ENCODE measurements at places on chromosomes 12 and 14.

GRCh38 chr12:56999456-56999855, 6.9 kb downstream of the ZBTB39 start:
- DNase-seq = no peak

- DNase-seq = no peak
Measured at GRCh38 chr12:85007836-85008235, 28.2 kb downstream of the TSPAN19 start.

DNA sequence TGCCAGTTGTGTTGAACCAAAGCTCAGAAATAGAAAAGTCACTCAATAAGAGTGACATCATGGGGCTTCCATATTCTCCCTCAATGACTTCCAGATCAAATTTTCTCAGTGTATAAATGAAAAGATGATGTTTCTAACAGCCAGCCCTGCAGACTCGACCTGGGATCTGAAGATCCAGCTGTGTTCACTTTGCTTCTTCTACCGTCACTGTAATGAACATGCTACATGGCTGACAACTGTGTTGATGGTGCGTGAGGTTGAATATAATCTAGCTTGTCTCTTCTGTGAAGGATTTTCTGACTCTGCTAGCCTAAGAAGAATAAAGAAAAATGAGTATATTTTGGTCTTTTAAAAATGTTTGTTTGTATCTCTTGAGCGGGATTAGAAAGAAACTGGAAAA, 577.8 kb downstream of the ETNK1 start:
- DNase-seq = no peak

DNA sequence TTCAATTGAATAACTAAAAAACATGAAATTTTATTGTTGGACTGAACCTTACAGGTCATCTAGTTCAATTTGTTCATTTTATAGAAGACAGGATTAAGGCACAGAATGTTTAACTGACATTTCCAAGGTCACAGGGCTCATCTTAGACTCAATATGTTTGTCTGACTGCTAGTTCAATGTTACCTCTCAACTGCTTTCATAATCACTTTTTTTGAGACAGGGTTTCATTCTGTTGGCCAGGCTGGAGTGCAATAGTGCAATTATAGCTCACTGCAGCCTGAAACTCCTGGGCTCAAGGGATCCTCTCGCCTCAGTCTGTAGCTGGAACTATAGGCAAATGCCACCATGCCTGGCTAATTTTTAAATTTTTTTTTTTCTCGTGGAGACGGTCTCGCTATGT, 24.4 kb upstream of the ITGA5 start:
- no peak for DNase-seq

DNA sequence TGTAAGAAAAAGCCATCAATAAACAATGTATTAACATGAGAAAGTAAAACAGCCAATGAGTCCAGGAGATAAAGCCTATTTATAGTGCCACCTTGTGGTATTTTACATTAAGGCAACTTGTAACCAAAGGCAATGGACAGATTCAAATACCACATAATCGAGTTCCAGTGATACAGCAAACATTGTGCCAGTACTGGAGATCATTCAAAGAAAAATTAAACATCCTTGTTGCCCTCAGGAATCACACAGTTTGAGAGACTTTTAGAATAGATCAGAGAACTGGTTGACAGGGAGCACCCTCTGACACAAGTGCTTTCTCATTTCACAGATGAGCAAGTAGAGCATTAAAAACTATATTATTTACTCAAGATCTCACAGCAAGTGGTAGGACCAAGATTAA, 98.1 kb downstream of the DDHD1 start:
- no peak for DNase-seq

DNA sequence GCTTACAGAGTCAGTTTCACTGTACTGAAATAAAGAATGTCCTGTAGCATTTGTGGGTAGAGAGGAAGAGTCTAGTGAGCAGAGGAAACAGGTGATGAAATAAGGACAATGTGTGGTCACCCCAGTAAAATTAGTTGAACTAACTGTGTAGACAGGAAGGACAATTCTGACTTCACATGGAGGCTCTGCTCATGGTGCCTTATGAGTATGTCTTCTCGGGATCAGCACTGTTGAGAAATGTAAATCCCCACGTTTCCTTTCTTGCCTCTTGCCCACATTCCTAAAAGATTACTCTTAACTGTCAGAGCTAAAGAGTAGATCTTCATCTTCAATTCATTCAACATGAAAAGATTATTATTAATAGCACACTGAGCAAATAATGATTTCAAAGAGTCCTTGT, 113.2 kb upstream of the FLRT2 start:
- DNase-seq = no peak

DNA sequence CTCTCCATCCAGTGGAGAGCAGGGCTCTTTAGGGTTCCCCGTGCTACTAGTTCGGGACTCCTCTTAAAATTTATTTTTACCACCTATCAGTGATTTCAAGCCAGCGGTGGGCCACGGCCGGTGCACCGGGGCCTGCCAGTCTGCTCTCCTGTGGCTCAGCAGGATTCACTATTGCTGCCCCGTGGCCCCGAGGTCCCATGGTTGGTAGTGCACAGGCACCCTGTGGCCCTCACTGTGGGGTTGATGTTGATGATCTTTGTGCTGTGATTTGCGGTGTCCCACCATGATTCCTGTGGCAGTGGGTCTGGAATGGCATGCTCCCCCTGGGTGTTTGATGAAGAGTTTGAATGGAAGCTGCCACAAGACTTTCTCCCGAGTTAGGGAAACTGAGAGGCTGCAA, 12.6 kb upstream of the MEG3 start:
- DNase-seq = no peak

- no peak for DNase-seq
Measured at GRCh38 chr14:69037790-69038454, 58.8 kb upstream of the ACTN1 start.

DNA sequence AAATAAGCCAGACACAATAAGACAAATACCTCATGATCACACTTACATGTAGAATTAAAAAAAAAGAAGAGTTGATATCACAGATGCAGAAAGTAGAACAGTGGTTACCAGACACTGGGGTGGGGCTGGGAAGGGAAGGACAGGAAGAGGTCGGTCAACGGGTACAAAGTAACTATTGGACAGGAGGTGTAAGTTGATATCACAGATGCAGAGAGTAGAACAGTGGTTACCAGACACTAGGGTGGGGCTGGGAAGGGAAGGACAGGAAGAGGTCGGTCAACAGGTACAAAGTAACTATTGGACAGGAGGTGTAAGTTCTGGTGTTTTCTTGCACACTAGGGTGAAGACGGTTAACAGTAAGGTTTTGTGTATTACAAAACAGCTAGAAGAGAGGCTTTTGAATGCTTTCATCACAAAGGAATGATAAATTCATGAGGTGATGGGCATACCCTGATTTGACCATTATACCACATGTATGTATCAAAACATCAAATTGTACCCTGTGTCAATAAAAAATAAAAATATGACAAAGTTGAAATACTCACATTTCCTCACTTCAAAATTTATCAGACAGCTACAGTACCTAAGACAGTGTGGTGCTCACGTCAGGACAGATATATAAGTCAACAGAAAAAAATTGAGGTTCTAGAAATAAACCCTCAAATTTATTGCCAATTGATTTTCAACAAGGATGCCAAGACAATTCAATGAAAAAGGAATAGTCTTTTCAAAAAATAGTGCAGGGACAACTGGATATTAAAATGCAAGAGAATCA, 32.8 kb downstream of the GALC start:
- DNase-seq = no peak

DNA sequence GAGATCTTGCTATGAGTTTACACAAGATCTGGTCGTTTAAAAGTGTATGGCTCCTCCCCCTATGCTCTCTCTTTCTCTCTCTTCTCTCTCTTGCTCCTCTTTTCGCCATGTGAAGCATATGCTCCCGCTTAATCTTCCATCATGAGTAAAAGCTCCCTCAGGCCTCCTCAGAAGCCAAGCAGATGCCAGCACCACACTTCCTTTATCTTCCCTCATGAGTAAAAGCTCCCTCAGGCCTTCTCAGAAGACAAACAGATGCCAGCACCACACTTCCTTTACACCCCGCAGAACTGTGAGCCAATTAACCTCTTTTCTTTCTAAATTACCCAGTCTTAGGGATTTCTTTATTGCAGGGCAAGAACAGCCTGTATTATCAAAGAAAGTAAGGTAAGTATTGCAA, 152.4 kb downstream of the SEC23A start:
- no peak for DNase-seq

DNA sequence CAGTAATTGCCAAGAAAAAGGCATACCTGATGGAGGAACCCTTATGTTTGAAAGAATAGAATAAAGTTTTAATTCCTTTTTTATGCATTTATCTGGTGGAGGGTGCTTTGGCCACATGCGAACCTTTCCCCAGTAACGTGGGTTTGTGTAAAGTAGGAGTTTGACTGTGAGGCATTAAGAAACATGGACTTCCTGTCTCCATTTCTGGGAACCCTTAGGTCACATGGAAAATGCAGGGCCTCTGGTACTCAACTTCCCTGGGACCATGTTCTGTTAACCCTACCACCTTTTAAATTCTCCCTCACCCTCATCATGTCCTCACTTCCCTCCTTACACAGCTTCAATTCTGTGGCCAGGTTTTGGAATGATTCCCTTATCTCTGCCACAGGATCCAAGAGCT, 80.3 kb downstream of the PPM1A start:
- no peak for DNase-seq

GRCh38 chr14:93126111-93126510, 10.4 kb upstream of the ITPK1 start:
- no peak for DNase-seq

GRCh38 chr12:50087995-50088394, 2.9 kb downstream of the SMARCD1 start:
- no peak for DNase-seq

GRCh38 chr14:52312931-52313355, 1.2 kb upstream of the PTGER2 start:
- peak; percentile 40 for DNase-seq

GRCh38 chr12:132415327-132416120, 74.4 kb upstream of the FBRSL1 start:
- no peak for DNase-seq

- DNase-seq = no peak
Measured at GRCh38 chr12:54974279-54974678, 10.3 kb downstream of the TESPA1 start.

DNA sequence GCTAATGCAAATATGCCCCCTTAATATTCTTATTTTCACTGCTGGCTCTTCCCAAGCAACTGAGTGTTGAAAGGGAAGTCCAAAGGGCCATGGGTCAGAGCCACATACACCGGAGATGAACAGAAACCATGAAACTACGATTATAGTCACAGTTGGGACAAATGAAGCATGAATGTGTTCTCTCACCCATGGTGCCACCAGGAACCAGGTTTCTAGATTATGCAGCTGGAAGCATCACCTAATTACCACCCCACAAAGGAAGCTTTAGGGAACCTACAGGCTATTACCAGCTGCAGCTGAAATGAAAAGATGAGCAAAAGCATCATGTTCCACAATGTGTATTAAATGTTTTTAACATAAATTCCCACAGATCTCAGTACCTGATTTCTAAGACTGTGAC, 15.4 kb downstream of the TMTC1 start:
- DNase-seq = no peak

DNA sequence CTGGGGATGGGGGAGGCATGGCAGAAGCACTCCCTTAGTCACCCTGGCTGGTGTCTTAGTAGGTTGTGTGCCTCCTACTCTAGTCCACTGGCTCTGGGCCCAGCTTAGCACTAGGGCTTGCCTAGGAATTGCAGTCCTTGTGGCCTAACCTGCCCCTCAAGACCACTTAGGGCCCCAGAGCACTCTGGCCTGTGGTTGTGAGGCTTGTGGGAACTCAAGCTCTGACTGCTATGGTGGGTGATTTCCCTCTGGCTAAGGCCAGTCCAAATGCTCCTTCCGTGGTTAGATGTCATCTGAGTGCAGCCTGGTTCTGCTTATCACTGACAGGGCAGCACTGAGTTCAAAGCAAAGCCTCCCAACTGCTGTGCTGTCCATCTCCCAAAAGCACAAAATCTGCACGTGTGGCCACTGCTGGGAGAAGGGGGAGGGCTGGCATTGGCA, 20.2 kb downstream of the FGD4 start:
- no peak for DNase-seq

GRCh38 chr14:37669242-37669641, 73.8 kb downstream of the TTC6 start:
- DNase-seq = no peak

GRCh38 chr12:110619534-110619953, 5.6 kb downstream of the TCTN1 start:
- DNase-seq = no peak

DNA sequence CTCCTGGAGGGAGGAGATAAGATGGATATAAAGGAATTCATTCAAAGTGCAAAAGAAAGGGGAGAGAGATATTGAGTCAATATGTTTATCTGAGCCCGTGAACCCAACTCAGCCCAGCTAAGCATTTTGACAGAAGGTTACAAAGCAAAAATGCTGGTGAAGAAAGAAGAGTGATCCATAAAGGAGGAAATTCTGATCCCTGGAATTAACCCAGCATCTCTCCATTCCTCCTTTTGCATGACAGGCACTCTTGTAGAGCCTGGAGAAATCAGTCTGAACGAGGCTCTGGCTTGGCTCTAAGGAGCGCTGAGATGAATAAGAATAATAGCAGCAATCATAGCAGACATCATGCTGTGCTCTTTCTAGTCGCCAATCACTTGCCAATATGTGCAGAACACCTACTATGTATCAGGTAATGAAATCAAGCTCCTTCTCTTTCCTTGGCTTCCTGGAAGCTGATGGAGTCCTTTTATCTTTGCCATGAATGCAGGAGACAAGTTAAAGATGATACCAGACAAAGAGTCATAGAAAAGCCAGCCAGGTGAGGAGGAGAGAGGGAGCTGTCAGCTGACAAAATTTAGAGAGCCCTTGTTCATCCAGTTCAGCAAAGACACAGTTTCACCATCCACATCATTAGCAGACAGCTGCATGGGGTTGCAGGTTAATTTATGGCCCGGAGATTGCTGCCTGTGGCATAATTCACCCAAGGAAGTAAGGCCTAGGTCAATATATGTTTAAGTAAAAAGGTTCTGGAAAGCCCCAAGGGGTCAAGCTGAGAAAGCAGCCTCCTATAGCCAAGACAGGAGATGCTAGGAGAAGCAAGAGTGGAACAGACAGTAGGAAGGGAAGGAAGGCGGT, 476.5 kb upstream of the TBX3 start:
- no peak for DNase-seq

DNA sequence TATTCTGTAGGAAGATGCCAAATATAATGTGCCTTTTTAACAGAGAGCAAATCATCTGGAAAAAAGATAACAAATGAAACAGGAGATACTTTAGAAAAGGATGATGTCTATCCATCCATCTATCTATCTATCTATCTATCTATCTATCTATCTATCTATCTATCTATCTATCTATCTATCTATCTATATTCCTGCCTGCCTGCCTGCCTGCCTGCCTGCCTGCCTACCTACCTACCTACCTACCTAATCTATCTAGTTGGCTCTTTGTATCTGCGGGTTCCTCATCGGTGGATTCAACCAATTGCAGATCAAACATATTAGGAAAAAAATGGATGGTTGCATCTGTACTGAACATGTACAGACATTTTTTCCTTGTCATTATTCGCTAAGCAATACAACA, 11.0 kb downstream of the PTPRB start:
- DNase-seq = no peak

DNA sequence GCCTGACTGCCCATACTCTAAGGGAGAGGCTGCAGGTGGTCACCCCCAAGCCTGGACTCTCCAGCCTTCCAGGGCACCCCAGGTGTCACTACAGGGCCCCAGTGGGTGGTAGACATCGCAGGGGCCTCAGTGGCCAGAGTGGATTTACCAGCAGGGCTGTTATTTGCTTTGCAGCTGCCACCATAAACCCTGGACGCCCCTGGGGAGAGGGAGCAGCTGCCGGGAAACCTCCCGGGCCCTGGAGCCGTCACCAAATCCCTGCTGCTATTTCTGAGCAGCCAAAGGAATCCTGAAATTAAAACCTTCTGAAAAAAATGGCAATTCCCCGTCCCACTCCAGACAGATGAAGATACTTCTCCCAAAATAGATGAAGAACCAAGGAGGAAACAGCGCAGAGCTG, 13.9 kb downstream of the TMEM119 start:
- no peak for DNase-seq

All from right kidney (tissue), 9 donors.